Caudate nucleus (tissue), 63 donors: ENCODE measurements at places on chromosomes 16 and 17.

GRCh38 chr17:79039886-79040285, 15.9 kb downstream of the C1QTNF1 start:
- no peak for DNase-seq

DNA sequence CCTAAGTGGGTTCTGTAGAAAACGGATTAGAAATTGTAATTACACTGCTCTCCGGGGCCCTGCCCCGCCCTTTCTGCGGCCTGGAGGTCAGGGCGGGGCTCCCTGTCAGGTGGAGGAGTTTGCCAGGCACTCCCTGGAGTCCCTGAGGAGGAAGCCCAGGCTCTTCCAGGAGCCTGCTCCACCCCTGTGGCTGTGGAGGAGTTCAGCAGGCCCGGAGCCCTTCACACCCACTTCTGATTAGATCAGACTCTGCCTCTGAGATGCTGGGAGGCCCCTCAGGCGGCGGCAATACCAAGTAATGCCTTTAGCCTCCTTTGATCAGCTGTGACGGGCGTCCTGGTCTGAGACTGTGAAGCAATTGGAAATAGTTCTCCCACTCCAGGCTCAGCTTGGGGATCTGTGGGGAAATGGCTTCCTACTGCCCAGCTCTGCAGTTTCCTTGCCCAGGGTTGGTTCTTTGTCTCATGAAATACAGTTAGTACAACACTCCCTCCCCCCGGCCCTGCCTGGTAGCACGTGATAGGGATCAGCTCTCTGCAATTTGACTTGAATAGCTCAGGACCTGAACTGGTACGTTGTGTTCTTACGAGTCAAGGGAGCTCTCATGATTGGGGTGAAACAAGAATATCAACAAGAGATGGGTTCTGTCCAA, 22.3 kb downstream of the BAIAP2 start:
- DNase-seq, result peak; percentile 40

GRCh38 chr16:2475413-2476344, 752 bp downstream of the TBC1D24 start:
- no peak for DNase-seq

GRCh38 chr16:73204359-73205152, 156.6 kb upstream of the ZFHX3 start:
- DNase-seq, result no peak

- DNase-seq, result no peak
Measured at GRCh38 chr17:33615861-33616260, 322.8 kb upstream of the ASIC2 start.

DNA sequence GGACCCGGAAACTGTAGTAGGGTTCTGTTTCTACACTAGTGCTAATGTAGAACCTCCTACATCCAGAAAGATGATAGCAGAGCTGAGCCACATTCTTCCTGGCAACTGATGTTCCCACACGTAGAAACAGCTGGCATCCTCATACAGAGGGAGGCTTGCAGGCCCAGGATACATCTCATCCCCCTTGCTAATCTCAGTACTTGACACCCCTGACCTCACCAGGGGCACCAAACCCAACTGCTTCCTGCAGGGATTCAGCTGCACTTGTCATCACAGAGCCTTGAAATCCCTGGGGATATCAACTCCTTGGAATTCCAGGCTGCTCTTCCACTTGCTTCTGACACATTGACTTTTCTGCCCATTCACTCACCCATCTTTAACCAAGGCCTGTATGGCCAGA, 75.2 kb upstream of the HSBP1 start:
- no peak for DNase-seq

- DNase-seq, result no peak
Measured at GRCh38 chr17:31869797-31870568, 10.9 kb upstream of the COPRS start.

- DNase-seq, result no peak
Measured at GRCh38 chr16:87239545-87239944, 77.6 kb downstream of the C16orf95 start.

- no peak for DNase-seq
Measured at GRCh38 chr17:38508954-38509771, 80.9 kb downstream of the ARHGAP23 start.

- DNase-seq, result no peak
Measured at GRCh38 chr16:3780570-3780969, 63.2 kb upstream of the TRAP1 start.

DNA sequence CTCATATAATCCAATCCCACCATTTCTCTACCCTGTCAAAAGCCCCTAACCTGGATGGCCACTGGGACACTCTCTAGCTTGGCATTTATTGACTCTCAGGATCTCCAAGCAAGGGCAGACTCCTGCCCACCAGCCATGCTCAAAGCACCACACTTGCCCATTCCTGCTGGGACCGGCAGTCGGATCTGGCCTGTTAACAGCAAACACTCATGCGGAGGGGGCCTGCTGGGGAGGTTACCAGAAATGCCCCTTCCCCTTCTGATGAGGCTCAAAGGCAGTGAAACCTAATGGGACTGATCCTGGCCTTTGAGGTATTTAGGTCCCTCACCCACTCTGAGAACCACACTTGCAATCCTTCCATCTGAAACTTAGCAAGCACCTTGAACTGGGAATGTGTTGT, 6.5 kb upstream of the CCL1 start:
- DNase-seq, result no peak

DNA sequence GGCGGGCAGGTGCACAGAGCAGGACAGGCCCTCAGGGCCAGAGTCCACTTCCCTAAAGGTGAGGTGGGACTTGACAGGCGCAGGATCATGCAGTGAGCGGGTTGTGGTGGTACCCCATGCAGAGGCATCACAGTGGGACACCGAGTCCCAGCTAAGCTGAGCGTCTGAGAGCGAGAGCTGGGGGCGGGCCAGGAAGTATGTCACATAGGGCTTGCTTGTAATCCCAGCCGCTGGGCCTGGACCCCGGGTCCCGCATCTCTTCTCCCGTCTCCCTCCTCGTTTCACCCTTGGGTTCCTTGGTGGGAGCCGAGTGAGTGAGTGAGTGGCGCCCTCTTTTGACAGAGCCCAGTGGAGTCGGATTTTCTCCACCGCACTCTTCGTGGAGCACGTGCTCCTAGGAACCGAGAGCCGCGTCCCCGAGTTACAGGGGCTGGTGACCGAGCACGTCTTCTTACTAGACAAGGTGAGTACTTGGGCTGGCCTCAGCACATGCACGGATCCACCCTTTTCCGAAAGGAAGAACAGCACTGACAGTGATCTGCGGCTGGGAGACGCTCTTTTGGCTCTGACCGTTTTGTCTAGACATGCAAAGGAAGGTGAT, 50.8 kb upstream of the ENDOV start:
- DNase-seq, result no peak

GRCh38 chr16:66357523-66357928, 9.0 kb upstream of the CDH5 start:
- DNase-seq, result no peak

DNA sequence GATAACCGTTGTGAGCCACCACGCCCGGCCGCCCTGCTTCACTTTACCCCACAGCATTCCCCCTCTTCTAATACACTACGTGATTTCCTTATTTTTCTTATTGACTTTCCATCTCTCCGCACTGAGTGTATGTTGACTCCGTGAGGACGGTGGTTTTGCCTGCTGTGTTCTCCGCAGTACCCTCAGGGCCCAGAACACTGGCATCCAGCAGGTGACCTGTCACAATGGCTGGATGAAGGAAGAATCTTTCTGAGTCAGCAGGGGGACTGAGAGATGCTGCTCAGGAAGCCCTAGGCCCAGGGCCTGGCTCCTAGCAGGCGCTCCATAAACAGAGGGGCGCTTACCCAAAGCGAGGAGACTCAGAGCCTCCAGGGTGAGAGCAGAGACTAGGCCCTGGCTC, 79.5 kb downstream of the RTN4RL1 start:
- no peak for DNase-seq

DNA sequence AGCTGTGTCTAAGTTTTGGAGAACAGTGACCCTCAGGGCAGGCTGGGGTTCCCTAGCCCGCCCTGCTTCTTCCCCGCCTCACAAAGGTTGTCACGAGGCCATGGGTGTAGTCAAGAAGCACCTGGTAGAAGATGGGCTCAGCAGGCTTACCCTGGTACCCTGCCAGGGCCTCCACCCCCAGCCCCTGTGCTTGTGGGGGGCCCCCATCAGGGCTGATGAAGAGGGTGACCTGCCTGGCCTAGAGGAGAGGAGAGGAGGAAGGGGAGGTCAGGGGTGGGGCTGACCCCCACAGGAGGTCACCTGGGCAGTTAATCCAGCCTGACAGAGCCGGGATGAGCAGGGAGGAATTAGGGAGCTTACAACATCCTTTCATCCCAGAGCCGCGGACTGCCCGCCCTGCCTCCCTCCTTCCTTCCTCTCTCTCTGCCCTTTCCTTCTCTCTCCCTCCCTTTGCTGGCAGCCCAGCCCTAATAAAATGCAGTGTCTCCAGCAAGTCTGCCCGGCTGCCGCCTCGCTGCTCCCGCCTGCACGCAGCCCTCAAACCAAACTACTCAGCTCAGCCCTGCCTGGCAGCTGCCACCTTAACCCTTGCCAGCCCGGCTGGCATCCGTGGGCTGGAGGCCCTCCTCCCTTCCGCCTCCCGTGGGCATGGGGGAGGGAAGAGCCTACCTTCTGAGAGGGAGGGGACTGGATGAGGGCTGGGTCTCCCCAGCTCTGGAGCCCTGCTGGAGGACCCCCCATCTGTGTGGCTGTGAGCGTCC, 7.2 kb downstream of the DLX3 start:
- no peak for DNase-seq

DNA sequence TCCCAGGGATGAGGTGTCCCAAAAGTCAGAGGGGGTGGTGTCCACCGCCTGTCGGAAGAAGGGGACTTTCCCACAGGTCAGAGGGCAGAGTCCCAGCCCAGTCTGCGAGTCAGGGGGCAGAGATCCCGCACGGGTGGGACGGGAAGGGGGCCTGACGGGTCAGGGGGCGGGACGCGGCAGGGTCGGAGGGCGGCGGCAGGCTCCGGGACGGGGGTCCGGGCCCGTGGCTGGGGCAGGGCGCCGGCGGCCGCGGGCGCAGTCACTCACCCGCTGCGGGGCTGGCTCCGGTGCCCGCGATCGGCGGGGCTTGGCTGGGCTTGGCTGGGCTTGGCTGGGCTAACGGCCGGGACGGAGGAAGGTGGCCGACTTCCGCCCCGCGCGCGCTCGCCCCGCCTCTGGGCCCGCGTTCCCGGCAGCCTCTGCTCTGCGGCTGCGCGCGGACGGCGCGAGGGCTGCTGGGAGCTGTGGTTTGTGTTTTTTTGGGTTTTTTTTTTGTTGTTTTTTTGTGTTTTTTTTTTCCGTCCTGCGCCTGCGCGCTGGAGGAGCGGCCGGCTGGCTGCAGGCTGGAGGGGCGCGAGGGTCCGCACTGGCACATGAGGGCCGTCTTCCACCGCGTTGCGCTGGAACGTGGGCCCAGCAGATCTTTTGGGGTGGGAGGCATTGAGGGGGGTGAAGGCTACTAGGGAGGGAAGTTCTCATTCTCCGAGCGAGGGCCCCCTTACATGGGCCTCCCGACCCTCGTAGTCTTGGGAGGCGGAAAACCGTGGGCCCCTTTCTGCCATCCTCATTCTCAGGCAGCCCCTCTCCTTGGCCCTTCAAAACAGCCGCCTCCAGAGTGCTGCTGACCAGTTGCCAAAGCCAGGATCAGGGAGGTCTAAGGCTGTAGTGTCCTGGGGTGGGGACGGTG, at the start of gene CANT1:
CANT1 (minus strand) TSS at position 368 of the 907 bp plus-strand sequence. CDS start 12,142 bp downstream, outside the sequence.
- peak; percentile 53 for DNase-seq

GRCh38 chr16:47132308-47132707, 11.4 kb downstream of the NETO2 start:
- no peak for DNase-seq

- DNase-seq, result no peak
Measured at GRCh38 chr17:69906306-69906705, 168.7 kb upstream of the KCNJ16 start.

- DNase-seq, result no peak
Measured at GRCh38 chr17:78532922-78533640, 44.1 kb downstream of the DNAH17 start.

- DNase-seq, result peak; percentile 98
Measured at GRCh38 chr16:57244767-57245471, at the start of gene ARL2BP. Gene ARL2BP (plus strand): TSS chr16:57245259. CDS start chr16:57245368, 109 bp downstream.

- DNase-seq, result no peak
Measured at GRCh38 chr16:67926181-67926750, 5.4 kb downstream of the CTRL start.

GRCh38 chr16:22763437-22764080, 50.4 kb upstream of the HS3ST2 start:
- no peak for DNase-seq

DNA sequence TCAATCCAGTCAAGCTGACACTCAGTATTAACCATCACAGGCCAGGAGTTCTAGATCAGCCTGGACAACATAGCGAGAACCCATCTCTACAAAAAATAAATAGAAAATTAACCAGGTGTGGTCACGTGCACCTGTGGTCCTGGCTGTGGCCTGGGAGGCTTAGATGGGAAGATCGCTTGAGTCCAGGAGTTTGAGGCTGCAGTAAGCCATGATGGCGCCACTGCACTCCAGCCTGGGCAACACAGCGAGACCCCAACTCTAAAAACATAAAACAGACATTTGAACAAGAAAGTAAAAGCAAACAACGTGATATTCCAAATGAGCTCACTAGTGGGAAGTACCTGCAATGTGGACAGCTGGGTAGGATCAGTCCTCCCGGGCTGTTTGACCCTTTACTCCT, 41.9 kb downstream of the CRISPLD2 start:
- no peak for DNase-seq

GRCh38 chr17:80649672-80650330, 105.2 kb downstream of the RPTOR start:
- DNase-seq, result no peak

DNA sequence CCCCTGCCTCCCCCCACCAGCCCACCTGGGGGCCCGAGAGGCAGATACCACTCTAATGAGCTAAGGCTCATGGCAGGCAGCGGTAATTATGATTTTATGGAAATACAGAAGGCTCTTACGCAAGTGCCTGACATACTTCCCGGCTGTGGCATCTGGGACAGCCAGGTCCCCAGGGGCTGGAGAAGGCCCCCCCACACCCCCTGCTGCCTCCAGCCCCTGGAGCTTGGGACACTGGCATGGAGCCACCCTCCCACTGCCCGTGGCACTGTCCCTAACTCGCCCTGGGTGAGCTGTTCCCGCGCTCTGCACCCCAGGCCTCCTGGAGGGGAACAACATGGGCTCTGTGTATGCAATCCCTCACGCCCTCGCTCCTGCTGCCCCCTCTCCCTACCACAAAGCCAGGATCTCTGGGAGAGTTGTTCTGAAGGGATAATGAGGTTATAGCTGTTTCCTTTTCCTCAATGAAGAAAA, 5.4 kb upstream of the STAC2 start:
- DNase-seq, result no peak

GRCh38 chr16:66265556-66266141, 100.8 kb upstream of the CDH5 start:
- no peak for DNase-seq

- DNase-seq, result no peak
Measured at GRCh38 chr17:80123791-80124190, 22.4 kb downstream of the GAA start.
